Activated T-helper 1 cell treated with anti-CD3 and anti-CD28 coated beads, Interleukin-2, amount 50 U/mL, for 16 hours (primary cell): ENCODE measurements at places on chromosomes 3 and 15.

- no peak for DNase-seq
Observed at GRCh38 chr3:46325645-46326300, 28.1 kb upstream of the CCR2 start.

DNA sequence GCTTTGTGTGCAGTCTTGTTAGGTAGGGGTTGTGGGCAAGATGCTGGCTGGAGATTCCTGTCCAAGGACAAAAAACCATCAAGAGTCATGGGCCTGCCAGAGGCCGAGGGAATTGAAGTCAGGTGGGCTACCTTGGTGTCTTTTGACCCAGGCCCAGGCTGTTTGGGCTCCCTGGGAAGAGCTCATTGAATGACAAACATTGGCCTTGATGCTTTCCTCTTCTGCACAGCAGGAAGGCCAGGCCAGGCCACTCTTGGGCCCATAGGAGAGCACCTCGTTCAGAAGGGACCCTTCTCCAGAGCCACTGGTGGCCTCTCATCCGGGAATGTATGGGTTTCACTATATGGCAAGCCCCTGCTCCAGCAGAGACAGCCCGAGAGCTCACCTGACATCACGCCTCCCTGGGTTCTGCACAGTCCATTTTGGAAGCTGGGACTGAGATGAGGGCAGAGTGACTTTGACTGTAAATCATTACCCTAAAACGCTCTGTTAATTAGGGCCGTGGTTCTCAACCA, 169.1 kb downstream of the NSMCE3 start:
- DNase-seq, result no peak

DNA sequence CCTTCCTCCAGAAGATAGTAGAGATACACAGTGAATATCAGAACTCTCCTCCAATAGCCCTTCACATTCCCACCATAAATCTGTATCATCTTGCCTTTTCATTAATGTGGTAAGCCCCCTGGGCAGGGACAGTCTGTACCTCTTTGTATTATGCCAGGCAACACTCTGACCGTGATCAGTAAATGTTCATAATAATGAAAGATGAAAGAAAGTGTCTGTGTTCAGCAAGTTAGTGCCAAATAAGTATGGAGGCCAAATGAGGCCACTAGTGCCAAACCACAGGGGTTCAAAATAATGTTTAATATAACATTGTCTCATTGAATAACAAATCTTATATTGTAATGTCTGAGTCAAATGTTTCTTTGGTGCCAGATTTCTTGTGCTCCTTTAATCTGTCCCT, 104.3 kb downstream of the CMSS1 start:
- no peak for DNase-seq

GRCh38 chr3:126051741-126052140, 32.2 kb downstream of the SLC41A3 start:
- DNase-seq, result no peak

DNA sequence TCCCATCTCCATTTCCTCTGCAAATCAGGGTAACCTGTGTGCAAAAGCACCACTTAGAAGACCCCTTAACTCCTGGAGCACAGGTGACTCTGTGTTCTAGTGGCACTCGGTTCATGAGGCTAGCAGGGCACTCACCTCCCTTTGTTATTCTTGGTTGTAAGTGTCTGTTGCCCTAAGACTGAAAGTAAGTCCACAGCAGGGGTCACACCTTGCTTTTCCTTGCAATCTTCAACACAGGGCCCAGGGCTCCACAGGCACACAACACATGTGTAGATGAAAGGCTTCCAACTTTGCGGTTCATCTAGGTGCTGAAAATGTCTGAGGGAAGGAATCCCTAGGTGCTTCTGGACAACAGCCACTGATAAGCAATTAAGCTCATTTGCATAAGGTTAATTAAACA, 2.9 kb downstream of the RNU6-1 start:
- DNase-seq, result no peak

- no peak for DNase-seq
Observed at GRCh38 chr15:60993008-60993407, 236.1 kb downstream of the RORA start.

DNA sequence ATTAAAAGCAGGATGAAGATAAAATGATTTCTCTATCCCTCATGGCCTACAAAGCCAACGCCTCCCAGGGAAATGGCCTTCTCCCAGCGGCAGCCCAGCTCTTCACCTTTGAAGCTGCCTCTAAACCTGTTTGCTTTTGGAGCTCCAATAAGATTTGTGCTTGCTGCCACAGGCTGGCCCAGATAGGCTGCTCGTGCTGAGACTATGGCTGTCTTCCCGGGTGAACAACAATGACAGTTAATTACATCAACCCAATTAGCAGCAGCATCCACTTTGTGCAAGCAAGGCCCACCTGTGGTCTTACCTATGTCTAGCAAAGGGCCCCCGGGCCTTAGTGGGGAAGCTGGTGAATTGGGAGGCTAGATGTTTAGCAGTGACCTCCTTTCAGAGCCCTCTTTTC, 179.6 kb downstream of the P3H2 start:
- DNase-seq, result no peak

DNA sequence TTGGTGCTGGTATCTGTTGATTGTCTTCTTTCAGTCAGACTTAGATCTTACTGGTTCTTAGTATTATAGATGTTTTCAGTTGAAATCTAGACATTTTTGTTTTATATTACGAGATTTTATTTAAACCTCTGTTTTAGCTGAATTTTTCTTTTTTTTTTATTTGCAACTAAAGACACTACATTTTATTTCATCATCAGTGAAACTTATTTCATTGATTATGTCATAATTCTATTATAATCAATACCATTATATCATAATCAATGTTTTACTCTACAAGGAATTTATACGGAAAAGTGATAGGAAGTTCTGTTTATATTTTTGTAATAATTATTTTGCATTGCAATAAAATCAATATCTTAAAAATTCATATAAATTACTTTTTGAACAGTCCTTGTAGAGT, 477.4 kb upstream of the MDFIC2 start:
- DNase-seq, result no peak

DNA sequence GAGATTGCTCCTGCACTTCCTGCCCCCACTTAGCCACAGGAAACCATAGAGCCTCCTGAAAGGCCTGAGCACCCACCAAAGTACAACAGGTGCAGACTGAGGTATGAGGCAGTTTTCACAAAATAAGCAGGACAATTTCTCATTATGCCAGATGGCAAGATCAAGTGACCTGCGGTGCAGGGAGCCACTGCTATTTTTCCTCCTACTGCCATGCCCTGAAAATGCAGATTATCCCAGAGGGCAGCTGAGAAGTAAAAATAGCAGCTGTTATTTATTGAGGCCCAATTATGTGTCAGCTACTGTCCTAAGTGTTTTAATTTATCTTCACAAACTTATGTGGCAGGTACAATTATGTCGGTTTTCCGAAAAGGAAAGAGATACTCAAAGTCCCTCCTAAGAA, 209.5 kb upstream of the ST8SIA2 start:
- DNase-seq, result no peak

DNA sequence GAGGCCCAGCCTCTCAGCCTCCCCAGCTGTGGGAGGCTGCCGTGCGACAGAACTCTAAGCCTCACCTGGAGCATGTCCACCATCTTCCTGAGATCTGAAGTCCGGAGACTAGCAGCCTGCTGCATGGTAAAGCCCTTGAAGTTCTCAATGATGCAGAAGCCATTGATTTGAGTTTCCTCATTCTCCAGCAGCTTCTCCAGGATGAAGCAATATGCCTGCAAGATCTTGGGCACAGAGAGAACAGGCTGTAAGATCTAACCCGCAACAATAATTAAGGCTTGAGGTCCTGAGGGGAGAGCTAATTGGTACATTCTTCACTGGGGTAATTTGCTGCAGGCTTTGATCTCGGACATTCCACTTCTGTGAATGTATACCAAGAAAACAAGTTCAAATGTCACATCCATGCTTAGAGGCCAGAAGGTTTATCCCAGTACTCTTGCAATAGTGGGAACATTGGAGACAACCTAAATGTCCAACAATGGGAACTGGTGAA, 9.7 kb downstream of the RLBP1 start:
- DNase-seq, result no peak

- no peak for DNase-seq
Observed at GRCh38 chr3:139519998-139520737, 19.4 kb downstream of the RBP1 start.

- DNase-seq, result no peak
Observed at GRCh38 chr3:172241405-172241804, 202.0 kb downstream of the FNDC3B start.

GRCh38 chr3:157529751-157530150, 26.5 kb upstream of the VEPH1 start:
- DNase-seq, result no peak

GRCh38 chr15:67021455-67021854, 43.9 kb upstream of the SMAD3 start:
- DNase-seq, result no peak
